T-helper 17 cell (primary cell): ENCODE measurements at places on chromosomes 1 and 21.

- DNase-seq, result no peak
Observed at GRCh38 chr1:190754666-190755065, 277.0 kb upstream of the BRINP3 start.

DNA sequence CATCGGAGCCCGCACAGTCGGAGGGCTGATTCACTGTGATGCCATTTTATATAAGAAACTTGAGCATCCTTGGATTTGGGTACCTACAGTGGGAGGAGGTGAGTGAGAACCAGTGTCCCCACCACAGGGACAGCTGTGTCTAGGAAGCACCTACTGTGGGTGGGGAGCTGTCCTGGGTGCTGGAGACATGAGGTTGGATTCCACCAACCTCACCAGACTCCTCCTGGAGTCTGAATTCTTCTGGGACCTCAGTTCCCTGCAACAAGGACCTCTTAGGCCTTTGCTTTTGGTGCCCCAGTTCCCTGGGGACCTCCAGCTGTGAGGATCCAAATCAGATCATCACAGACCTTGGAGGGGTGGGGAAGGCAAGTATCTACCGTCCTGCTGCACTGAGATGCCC lies 188.8 kb downstream of the PRDM16 start:
- DNase-seq, result no peak

DNA sequence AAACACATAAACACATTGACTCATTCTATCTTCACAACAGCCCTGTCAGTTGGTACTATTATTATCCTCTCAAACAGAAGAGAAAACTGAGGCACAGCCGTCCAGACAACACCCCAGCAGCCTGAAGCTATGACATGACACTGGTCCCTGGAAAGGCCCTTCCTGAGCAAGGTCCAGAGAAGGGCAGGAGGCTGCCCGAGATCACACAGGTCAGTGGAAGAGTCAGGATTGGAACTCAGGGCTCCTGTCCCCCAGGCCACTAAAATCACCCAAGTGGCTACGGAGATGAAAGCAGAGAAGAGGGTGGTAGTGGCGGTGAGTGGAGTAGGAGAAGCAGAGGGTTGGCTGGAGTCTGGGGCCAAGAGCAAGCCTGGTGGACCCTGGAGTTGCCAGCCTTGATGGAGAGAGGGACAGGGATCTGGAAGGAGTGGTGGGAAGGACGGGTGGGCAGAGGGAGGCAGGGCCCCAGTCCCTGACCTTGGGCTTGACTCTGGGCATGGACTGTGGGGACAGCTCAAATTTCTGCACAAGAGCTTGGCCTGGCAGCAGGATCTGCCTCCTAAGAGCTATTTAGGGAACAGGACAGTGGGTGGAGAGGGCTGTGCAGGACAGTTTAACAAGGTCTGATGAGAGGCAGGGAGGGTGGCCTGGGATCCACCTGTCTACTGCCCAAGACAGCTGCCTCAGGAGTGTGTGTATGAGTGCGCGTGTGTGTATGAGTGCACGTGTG lies 15.8 kb downstream of the MYOM3 start:
- DNase-seq, result no peak

- no peak for DNase-seq
Observed at GRCh38 chr1:174243451-174244000, 84.2 kb downstream of the RABGAP1L start.

DNA sequence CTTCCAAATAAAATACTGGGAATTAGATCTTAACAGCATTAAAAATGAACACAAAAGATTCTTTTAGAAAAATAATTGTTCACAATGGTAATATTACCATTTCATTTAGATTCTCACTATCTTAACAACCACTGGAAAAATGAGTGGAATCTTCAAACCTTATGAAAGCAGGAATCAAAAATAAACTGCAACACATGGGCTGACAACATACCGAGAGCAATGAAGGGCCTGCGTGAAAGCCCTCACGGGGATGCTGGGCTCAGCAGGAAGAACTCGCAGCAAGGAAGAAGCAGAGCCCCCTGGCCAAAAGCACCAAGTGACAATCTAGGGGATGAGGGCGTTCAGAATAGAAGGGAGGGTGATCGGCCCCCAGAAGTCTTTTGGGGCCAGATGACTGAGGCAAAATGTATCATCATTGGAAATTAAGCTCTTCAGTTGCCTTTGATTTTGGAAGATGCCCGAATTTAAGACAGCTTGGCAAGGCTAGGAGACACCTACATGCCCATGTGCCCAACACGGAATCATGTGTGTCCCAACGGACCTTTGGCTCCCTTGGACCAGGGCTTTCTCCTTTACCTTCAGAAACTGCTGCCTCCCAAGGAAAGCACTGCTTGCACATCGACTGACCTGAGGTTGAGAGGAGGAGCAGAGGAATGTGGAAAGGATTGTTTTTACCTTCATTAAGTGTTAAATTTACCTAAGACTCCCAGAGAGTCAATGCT lies 103.9 kb downstream of the TGFBR3 start:
- no peak for DNase-seq

DNA sequence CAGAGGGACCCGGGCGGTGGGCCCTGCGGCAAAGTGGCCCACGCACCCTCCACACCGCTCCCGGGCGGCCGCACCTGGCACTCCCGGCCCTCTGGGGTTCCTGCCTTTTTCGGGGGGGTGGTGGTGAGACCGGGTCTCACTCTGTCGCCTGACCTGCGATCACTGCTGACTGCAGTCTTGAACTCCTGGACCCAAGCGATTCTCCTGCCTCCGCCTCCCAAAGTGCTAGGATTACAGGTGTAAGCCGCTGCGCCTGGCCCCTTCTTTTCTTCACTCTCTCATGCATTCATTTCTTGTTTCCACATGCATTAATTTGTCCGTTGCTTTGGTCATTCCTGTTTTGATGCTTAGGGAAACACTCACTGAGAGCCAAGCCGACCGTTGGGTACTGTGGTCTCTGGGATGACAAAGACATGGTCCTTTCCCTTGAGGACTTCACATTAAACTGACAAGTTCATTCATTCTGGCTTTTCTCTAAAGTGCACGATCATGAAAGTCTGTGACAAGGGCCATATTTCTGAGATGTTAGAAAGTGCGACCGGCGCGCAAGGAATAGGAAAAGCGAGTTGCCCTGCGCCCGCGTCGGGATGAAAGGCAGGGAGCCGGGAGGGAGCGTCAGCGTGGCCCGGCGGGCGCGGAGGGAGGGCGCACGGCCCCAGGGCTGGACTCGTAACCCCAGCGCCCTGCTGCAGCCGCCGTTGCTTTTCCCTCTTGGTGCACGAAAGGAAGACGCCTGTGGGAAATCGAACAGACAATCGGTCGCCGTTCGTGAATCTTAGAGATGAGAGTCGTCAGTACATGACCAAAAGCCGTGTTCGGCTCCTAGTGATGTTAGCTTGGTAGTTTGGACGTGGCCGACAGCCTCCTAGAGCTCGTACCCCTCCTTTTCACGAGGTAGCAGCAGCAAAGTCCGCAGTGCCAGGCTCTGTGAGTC lies 1.0 kb upstream of the MCOLN2 start:
- DNase-seq, result no peak

GRCh38 chr1:218967836-218968235 lies 205.8 kb upstream of the LYPLAL1 start:
- no peak for DNase-seq

DNA sequence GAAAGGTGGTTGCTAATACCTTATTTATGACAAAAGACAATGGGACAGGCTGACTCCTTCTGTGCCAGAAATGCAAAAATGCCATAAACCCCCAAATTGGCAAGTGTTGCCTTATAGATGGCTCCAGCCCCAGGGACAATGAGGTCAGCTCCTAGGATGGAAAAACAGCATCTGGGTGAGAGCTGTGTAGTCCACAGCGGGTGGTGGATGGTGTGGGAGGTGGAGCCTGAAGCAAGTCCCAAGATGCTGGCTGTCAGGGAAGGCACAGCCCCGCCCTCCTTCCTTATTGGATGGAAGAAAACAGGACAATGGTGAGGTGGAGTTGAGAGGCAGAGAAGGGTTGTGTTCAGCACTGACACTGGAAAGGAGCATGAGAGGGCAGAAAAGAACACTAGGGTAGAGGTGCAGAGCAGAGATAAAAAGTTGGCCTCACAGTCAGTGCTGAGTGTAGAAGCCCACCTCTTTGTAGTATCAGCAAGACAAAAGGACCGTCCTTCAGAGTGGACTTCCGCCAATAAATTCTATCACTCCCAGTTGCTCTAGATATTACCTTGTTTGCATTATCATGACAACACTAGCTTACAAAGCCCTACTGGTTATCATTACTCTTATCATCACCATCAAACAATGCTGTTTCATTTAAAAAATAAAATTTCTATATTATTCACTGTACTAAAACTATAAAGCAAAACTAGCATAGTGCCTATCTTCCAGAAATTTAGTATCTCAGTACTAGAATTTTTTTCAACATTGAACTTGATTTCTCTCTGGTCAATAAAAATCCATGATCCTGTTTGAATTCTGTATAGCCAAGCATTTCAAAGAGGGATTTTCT lies 3.7 kb upstream of the SDE2 start:
- no peak for DNase-seq

DNA sequence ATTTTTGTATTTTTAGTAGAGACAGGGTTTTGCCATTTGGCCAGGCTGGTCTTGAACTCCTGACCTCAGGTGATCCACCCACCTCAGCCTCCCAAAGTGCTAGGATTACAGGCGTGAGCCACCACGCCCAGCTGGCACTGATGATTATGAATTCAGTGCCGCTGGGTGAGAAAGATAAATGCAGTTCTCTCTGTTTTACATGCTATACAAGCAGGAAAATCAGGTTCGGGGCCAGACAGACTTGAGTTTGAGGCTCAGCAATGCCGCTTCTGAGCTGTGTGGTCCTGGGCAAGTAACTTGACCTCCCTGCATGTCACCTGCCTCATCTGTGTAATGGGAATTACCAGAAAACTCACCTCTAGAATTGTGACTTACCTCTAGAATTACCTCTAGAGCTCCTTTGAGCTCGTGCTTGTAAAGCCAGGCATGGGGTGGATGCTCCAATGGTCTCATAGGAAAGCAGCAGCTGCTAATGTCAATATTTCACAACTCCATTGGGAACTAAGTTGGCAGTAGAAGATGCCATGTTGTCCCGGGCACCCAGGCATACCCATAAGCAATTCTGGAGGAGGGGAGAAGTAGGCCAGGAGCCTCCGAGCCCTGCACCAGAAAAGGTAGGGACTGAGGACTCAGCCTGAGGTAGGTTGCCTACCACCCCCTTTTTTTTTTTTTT lies 119.8 kb upstream of the SLC25A33 start:
- no peak for DNase-seq

- no peak for DNase-seq
Observed at GRCh38 chr1:3261969-3262579, 192.4 kb upstream of the ARHGEF16 start.

- DNase-seq, result no peak
Observed at GRCh38 chr21:35724156-35724555, 336.2 kb downstream of the SETD4 start.

GRCh38 chr1:181015251-181015615 lies 7.4 kb downstream of the STX6 start:
- DNase-seq, result no peak

DNA sequence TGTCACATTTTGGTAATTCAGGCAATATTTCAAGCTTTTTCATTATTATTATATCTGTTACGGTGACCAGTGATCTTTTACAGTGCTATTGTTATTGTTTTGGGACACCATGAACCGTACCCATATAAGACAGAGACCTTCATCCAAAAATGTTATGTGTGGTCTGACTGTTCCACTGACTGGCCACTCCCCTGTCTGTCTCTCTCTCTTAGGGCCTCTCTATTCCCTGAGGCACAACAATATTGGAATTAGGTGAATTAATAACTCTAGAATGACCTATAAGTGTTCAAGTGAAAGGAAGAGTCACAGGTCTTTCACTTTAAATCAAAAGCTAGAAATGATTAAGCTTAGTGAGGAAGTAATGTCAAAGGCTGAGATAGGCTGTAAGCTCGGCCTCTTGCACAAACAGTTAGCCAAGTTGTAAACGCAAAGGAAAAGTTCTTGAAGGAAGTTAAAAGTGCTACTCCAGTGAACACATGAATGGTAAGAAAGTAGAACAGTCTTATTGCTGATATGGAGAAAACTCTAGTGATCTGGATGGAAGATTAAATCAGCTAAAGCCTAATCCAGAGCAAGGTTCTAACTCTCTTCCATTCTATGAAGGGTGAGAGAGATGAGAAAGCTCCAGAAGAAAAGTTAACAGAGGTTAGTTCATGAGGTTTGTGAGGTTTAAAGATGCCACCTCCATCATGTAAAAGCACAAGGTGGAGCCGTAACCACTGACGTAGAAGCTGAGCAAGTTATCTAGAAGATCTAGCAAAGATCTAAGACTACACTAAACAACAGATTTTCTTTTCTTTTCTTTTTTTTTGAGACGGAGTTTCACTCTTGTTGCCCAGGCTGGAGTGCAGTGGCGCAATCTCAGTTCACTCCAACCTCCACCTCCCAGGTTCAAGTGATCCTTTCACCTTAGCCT lies 19.7 kb upstream of the DIPK1A start:
- peak; percentile 24 for DNase-seq

DNA sequence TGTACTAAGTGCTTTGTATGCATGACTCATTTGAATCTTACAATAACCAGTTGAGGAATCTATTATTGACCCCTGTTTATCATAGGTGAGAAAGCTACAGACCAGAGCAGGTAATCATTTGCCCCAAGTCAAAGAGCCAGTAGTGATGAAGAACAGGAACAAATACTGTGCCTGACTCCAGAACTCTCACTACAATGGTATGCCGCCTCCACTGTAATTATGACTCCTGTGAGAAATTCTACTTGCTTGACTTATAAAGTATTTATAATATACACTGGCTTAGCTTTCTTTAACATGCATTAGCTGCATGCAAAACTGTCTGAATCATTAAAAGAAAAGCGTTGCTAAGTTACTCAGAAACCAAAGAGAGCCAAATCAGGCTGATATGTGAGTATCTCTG lies 92.6 kb downstream of the ZNF281 start:
- no peak for DNase-seq

DNA sequence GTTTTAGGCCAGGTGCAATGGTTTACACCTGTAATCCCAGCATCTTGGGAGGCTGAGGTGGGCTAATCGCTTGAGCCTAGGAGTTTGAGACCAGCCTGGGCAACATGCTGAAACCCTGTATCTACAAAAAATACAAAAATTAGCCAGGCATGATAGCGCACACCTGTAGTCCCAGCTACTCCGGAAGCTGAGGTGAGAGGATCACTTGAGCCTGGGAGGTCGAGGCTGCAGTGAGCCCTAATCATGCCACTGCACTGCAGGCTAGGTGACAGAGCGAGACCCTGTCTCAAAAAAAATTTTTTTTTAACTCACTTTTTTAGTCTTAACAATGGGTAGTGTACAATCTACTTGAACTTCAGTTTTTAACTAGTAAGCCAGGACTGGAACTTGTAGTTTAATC lies 137.5 kb downstream of the HS2ST1 start:
- no peak for DNase-seq
